Sciatic nerve (tissue), 2 donors: ENCODE measurements at places on chromosomes 7 and 10.

GRCh38 chr7:116630932-116631671 lies 40.9 kb upstream of the MET start:
- DNase-seq, result no peak

- DNase-seq, result no peak
Observed at GRCh38 chr10:71805776-71806703, 32.7 kb upstream of the VSIR start.

DNA sequence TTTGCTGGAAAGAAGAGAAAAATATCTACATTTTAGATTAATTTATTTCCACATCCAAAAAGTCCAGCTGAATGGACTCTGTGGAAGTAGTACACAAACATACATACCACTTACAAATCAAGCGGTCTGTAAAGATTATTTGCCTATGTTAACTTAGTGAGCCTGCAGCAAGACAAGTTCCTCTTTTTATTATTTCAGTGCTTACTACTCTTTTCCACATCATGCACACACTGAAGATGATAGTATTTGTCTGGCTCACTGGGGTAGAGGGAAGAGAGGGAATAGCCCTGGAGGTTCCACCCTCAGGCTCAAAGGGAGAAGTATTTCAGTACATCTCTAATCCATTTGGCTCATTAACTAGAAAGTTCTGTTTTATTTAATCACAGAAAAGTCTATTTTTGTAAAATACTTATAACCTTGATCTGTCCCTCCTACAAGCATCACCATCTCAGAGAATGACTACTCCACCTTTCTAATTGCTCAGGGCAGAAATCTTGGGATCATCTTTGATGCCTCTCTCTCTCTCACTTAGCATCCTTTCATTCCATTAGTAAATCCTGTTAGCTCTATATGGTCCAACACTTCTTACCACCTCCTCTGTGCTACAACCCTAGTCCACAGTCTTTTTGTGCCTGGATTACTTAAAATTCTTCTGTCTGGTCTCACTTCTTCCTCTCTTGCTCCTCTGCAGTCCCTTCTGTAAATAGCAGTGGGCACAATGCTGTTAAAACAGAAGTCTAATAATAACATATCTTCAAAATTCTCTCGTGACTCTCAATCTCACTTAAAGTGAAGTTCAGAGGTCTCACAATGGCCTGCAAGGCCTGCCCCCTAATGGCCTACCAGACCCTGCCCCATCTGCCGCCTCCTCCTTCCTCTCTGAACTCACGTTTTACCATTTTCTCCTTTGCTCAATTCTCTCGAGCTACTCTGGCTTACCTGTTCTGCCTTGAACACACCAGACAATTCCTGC lies 64.3 kb upstream of the CCDC6 start:
- DNase-seq, result no peak

DNA sequence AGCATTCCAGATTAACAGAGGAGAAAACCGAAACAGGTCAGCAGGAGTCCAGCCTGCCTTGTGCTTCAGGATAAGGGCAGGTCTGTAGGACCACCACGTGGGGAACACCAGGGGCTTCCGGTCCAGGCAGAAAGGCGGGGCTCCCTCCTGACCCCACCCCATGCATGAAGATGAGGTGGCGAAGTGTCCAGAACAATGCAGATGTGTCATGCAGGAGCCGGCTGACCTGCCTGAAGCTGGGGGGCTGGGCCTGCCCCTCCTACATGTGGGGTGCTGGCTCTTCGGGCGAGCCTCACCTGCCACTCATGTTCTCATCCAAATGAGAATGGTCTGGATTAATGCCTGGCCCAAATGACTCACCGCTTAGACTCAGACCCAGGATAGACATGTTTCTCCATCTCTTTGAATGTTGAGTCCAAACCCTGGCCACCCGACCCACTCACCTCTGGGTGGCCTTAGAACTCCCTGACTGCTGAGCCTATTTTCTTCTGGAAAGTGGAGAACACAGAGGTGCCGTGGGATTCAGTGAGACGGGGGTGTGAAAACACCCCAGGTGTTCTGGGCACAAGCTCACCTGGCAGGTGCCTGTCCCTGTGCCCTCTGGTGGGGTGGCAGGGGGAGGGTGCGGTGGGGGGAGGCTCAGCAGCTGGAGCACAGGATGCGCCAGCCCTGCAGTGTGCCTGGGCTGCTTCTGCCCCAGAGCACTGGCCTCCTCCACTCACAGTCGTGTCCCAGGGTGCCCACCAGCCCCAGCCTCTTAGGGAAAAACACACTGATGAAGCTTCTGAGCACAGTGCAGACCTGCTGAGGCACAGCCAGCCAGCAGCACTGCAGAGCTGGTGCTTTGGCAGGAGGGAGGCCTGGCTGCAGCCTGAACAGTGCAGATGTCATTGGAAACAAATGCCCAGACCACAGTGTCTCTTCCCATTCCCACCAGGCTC lies 55.2 kb upstream of the GDF10 start:
- no peak for DNase-seq
